Smooth muscle cell of the pulmonary artery (primary cell): ENCODE measurements at places on chromosomes 7 and 10. TPM values are rescaled to one million over a fixed set of nuclear protein-coding genes. Genes with fewer than 3 reads are reported as not detected.

Gene BUD23
- total RNA-seq = 37.6 and 43.0 TPM in 2 replicates

Gene THSD7A
- total RNA-seq = 0.13 and 0.17 TPM in 2 replicates

Gene SPDYE8
- total RNA-seq = not detected in 2 replicates

Gene DNA2
- 2.8 and 4.4 TPM in 2 replicates for total RNA-seq

Gene FAM180A
- 51.3 and 119 TPM in 2 replicates for total RNA-seq

Gene ZSCAN25
- total RNA-seq = 11.8 and 12.9 TPM in 2 replicates

Gene CPVL
- 0.20 TPM in 1 of 2 replicates, not detected in the other for total RNA-seq

Gene RSPH10B
- total RNA-seq = 0.13 and 0.63 TPM in 2 replicates

Gene ZNF804B
- not detected in 2 replicates for total RNA-seq

Gene CYP26C1
- 0.07 and 0.10 TPM in 2 replicates for total RNA-seq

Gene PON2
- total RNA-seq = 65.0 and 66.3 TPM in 2 replicates

Gene ACBD5
- 27.1 and 27.2 TPM in 2 replicates for total RNA-seq

Gene FIGNL1
- 9.6 and 12.1 TPM in 2 replicates for total RNA-seq

Gene TBC1D12
- 9.8 and 15.5 TPM in 2 replicates for total RNA-seq

Gene CFAP43
- 0.23 and 0.52 TPM in 2 replicates for total RNA-seq

Gene PHKG1
- 1.3 and 1.8 TPM in 2 replicates for total RNA-seq

Gene LLCFC1
- total RNA-seq = not detected in 2 replicates

Gene KCND2
- total RNA-seq = 0.46 and 4.9 TPM in 2 replicates

Gene HIPK2
- 20.1 and 37.1 TPM in 2 replicates for total RNA-seq

Gene FAM25A
- total RNA-seq = not detected in 2 replicates

Gene FBXO24
- 0.13 and 0.20 TPM in 2 replicates for total RNA-seq
